T-helper 2 cell (primary cell): ENCODE measurements at places on chromosomes 4 and X.

DNA sequence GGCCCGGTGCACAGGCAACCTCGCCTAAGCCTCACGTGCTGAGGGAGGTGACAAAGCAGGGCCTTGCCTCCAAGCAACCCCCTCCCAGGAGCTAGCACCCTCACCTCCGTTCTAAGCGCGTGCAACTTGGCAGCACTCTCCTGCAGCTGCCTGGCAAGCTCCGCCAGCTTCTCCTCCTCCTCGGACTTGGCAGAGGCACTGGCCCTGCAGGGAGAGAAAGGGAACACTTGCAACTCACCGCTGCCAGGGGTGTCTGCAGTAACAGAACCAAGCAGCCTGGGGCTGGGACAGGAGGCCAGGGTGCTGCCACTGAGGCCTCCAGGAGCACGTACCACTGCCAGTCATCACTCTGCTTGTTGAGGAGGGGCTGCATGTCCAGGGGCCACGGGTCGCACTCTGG, 10.3 kb upstream of the TREX2 start:
- no peak for DNase-seq

DNA sequence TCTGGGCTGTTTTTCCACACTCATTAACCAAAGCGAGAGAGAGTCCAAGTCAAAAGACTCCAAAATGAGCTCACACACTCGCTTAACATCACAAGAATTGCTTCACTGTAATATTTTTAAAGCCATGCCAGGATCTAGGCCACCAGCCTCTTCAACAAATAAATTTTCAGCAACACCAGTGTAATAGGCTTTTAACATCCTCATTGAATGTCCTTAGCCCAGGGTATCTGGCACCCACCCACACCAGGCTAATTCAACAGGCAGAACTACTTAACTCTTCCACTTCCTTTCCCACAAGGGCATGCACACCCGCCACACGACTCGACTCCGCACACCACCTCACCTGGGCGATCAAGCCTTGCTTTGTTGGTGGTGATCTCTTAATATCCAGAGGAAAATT, 34.2 kb downstream of the FAT1 start:
- DNase-seq, result no peak

- no peak for DNase-seq
Observed at GRCh38 chrX:101605146-101605545, 12.7 kb downstream of the ARMCX6 start.

GRCh38 chr4:169253904-169254303, 16.9 kb downstream of the SH3RF1 start:
- no peak for DNase-seq

DNA sequence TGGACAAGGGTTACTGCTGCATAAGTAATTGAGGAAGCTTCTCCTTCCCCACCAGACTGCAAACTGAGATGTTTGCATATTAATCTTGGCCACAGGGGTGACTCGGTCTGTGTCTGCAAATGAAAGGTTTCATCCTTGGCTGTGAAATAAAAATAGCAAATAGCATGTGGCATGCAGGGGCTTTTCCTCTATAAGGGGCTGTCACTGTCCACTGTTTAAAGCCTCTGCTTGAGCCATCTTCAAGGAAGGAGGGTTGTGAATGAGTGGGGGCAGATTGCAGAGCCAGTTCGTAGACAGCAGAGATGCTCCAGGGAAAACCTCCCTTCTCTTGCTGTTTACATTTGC, 33.3 kb downstream of the TMSB4X start:
- DNase-seq, result no peak

DNA sequence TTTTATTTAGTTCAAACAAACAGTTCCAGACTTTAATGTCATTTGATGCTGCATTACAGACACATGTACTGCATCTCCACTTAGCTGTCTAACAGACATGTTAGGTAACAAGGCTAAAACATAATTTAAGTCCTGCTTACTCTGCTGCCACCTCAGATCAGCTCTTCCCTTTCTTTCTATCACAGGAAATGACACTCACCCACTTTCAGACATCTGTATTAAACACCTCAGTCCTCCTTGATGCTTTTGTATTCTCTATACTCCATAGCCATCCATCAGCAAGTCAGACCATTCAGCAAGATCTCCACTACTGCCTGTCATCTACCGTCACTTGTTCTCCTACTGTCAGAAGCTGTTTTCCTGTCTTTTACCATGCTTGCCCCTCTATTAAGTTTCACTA, 405.4 kb downstream of the IL15 start:
- DNase-seq, result no peak

- no peak for DNase-seq
Observed at GRCh38 chrX:37754516-37754915, 25.3 kb upstream of the CYBB start.

DNA sequence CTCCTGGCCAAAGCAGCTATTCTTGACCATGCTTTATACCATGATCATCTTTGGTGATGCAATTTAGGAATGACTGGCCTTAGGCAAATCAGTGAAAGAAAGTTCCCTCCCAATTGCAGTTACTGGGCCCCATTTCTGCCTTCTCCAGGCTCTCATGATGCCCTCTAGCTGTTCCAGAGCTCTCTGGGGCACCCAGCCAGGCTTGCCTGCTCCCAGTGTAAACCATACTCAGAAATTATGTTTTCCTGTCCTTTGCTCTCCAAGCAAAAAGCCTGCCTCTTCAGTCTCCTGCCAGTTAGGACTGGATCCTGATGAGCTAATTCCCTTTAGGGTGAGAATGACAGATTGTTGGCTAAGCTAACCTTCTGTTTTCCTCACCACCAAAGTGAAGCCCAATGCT, 85.3 kb upstream of the RBPJ start:
- DNase-seq, result no peak

DNA sequence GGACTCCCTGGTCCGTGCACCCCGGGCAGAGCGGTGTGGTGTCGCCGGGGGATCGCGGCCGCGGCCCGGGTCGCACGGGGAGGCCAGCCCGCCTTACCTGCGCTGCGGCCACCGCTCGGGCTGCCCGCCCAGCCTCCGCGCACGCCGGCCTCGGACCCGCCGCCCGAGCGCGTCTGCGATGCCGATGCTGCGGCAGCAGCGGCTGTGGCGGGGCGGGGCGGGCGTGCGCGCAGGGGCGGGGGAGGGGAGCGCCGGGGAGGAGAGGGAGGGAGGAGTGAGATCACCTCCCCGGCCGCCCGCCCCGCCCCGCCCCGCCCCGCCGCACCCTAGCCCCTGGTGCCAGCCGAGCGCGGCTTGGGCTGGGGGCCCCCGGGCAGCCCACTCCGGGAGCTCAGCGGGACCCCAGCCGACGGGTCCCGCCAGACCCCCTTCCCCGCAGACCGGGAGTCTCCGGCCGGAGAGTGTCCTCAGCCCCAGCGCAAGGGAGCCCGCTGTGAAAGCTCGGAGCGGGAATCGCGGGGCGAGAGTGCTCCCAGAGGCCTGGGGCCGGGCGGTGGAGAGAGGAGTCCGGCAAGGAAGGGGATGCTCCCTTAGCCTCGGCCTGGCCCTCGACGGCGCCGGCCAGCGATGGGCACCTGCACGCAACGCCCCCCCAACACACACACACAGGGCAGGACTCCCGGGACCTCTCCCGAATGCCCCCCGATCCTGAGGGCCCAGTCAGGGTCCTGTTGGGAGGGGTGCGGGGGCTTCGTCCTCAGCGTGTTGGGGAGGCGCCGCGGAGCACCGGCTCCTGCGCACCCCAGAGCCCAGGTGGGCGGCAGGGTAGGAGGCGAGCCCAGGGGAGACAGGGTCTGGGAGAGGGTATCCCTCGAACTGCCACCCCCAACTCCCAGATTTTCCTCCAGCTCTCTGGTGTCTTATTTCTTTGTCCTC, at the start of gene L1CAM:
L1CAM (minus strand) TSS at position 206 of the 936 bp plus-strand sequence. CDS start 10,337 bp downstream, outside the sequence.
- DNase-seq, result no peak

- no peak for DNase-seq
Observed at GRCh38 chr4:170128219-170128804, 38.6 kb upstream of the AADAT start.

DNA sequence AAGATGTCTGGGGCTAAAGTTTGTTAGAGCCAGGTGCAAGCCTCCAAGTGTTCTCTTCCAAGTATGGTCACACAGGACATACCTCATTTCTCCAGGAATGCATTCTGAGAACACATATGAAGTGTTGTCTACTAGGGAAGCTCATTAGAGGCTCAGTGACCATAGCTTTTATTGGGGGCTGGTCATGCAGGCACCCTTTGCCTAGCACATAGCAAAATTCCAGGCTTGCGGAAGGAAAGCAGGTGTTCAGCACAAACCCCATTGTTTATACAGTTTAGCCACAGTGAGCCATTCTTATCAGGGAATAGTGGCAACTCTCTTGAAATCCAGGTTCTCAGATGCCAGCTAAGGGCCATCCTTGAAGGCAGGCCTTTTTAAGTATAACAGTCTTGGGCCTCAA, 339.4 kb upstream of the ZCCHC13 start:
- DNase-seq, result no peak

- no peak for DNase-seq
Observed at GRCh38 chrX:7286168-7286837, 138.3 kb upstream of the PUDP start.

- no peak for DNase-seq
Observed at GRCh38 chr4:139014371-139015268, 961 bp upstream of the NOCT start.

DNA sequence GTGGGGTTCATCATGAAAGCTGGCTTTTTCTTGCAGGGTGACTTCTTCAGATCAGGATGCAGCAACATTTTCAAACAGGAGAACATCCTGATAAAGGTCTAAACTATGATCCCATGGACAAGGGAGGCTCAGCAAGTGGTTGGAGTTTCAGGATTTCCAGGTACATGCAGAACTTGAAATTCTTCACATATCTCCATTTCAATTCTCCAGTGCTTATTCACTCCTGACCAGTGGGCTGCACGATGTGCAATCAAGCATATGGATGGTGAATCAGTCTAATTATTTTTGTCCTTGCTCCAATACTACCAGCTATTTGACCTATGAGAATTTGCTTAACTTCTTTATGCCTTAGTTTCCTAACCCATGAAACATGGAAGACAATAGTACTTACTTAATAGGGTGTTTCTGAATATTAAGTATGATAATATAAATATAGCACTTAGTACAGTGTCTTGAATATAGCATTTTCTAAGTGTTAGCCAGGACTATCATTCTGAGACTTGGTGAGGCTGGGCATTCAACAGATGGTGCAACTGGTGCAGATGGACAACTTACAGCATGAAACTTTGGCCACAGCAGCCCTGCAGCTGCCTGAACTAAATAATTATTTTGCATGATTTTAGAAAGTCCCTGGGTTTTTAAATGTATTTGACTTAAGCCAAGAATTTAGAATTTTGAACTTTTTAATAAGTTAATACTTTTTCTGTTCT, 92.4 kb downstream of the HPGD start:
- no peak for DNase-seq

DNA sequence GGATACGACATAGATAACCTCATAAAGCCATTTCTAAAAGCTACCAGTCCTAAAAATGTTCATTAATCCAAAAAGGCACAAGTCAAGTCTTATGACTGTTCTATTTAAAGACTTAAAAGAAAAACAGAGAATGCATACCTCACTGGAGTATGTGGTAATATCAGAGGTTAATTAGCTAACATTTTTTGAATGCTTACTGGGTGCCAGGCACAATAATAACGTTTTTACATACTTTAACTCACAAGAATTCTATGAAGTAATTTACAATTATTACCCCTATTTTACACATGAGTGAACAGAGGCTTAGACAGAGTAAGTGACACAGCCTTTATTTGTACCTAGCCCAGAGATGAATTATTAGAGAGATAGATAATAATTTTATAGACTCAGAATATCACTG, 207.5 kb downstream of the PDGFC start:
- no peak for DNase-seq
